ENCODE measurements at places on chromosomes 6 and 20.
A peak's percentile ranks its signal among the peaks of the same experiment; 100 is the strongest.

- no peak for DNase-seq
Observed at GRCh38 chr20:51083447-51083846, 60.5 kb upstream of the KCNG1 start.

GRCh38 chr6:160348223-160349019 is at the start of gene SLC22A3:
TSS of gene SLC22A3 (plus strand) at chr6:160348378. CDS start at chr6:160348420, 42 bp downstream.
- no peak for DNase-seq

DNA sequence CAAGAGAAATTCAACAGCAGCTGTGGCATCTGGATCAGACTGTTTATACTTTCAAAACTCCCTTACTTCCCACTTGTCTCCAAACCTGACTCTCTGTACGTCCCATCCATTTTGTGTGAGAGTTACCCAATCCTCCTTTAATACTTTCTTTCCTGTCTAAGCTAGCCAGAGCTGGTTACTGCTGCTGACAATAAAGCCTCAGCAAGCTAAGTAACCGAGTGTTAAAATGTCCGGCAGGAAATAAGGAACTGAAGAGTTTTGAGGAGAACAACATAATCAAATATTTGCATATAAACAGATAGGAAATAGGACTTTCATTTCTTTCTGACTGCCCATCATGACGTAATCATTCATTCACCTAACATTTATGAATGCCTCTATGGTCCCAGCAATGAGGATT is 11.6 kb downstream of the TMEM30A start:
- peak; percentile 13 for DNase-seq

DNA sequence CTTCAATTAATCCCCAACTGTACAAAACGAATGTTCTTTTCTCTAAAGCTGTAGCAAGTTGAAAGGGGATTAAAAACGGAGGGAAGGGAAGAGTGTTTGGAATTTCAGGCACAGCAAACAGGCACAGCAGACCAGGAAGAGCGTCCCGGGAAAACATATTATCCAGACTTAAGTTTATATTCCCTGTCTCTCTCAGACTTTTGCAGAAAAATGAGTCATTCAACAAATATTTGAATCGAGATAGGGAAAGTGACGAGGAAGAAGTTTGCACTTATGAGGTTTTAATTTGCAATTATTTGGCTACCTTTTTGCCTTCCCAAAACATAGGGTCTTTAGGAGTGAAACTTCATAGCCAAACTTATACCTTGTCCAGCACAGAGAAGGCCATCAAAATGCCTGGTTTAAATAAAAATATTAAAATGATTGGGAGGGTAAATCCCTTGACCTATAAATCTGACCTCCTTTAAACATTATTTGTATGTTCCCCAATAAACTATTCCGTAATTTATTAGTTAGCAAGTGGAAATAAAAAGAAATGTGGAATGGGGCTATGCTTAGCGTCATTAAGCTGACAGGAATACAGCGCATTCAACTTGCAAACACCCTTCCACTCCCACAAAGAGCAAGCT is 16.0 kb downstream of the HFE start:
- DNase-seq = no peak

- DNase-seq = peak; percentile 99
Observed at GRCh38 chr6:7312616-7313504, at the start of gene SSR1. TSS of gene SSR1 (minus strand) at chr6:7313199. CDS start at chr6:7313120, 79 bp downstream.

- no peak for DNase-seq
Observed at GRCh38 chr20:21656308-21657067, 49.0 kb upstream of the PAX1 start.

DNA sequence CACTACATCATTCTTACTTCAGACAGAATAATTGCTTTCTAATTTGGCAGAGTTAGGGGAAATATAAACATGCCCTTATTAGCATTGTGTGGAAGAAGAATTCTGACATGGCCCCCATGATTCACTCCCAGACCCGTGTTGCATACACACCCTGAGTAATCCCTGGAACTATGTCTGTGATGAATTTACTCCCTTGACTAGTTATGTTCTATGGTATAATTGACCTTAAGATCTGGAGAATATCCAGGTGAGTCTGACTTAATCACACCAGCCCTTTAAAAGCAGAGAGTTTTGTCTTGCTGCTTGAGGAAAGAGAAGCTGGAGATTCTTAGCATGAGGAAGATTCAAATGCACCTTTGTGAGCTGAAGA is 262.9 kb downstream of the SOX4 start:
- no peak for DNase-seq

- DNase-seq = peak; percentile 41
Observed at GRCh38 chr6:33746036-33746600, 587 bp downstream of the IP6K3 start.

GRCh38 chr6:26543953-26544352 is 5.8 kb downstream of the HMGN4 start:
- DNase-seq = peak; percentile 33

- peak; percentile 46 for DNase-seq
Observed at GRCh38 chr6:107079429-107079828, 35.9 kb downstream of the BEND3 start.

DNA sequence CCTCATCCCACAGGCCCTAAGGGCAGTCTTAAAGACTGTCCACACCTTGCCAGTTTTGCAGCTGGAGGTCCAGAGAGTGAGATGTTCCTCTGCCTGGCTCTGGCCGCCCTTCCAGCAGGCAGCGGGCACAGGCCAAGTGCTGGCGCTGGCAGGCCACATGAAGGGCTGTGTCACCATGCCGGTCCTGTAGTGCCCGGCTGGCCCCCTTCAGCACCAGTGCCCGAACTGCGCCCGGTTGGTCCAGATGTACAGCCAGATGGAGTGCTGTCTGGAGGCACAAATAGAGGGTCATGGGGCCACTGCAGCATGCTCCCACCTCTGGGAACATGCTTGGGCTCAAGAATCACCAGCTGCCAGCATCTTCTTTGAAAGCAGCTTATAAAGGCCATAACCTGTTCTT is 3.8 kb downstream of the NFKBIE start:
- no peak for DNase-seq

- DNase-seq = peak; percentile 79
Observed at GRCh38 chr20:19275038-19275629, 62.7 kb downstream of the SLC24A3 start.

- DNase-seq = no peak
Observed at GRCh38 chr6:90110971-90111370, 185.7 kb downstream of the BACH2 start.

DNA sequence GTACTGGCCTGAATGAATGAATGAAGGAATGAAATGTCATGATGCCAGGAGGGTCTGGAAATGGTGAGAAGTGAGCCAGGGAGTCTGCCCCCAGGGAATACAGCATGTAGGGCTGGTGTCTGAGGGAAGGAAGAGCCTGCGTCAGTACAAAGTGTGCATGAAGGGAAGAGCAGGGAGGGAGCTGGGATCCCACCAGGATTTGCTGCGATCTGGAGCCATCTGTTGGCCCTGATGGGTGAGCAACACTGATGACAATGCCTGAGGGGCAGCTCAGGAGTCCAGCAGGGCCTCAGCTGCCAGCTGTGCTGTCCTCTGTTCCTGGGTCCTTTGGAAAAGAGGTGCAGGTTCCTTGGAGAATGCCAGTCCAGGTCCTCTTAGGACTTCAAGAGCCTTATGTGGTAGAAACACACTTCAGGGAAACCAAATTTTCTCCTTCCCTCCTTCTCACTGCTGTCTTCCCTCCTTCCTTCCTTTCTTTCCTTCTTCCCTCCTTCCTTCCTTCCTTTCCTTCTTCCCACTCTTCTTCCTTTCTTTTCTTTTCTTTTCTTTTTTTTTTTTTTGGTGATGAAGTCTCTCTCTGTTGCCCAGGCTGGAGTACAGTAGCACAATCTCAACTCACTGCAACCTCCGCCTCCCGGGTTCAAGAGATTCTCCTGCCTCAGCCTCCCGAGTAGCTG is 11.5 kb downstream of the BPI start:
- DNase-seq = peak; percentile 49

- DNase-seq = no peak
Observed at GRCh38 chr6:1912731-1913130, 303.0 kb downstream of the FOXC1 start.

- no peak for DNase-seq
Observed at GRCh38 chr6:130447374-130447773, 81.6 kb downstream of the TMEM200A start.

- no peak for DNase-seq
Observed at GRCh38 chr6:3325210-3325609, 66.5 kb downstream of the PSMG4 start.

GRCh38 chr6:159608961-159609651 is 83.9 kb downstream of the SOD2 start:
- peak; percentile 61 for DNase-seq

GRCh38 chr20:57526885-57527460 is 2.0 kb upstream of the CTCFL start:
- DNase-seq = no peak

- peak; percentile 30 for DNase-seq
Observed at GRCh38 chr6:110813338-110814101, 1.7 kb downstream of the CDK19 start.

- no peak for DNase-seq
Observed at GRCh38 chr6:105320765-105321164, 82.1 kb downstream of the PREP start.

GRCh38 chr20:61120595-61121515 is 131.2 kb upstream of the CDH4 start:
- DNase-seq = peak; percentile 85

- no peak for DNase-seq
Observed at GRCh38 chr6:41604006-41604405, 34.3 kb upstream of the MDFI start.

DNA sequence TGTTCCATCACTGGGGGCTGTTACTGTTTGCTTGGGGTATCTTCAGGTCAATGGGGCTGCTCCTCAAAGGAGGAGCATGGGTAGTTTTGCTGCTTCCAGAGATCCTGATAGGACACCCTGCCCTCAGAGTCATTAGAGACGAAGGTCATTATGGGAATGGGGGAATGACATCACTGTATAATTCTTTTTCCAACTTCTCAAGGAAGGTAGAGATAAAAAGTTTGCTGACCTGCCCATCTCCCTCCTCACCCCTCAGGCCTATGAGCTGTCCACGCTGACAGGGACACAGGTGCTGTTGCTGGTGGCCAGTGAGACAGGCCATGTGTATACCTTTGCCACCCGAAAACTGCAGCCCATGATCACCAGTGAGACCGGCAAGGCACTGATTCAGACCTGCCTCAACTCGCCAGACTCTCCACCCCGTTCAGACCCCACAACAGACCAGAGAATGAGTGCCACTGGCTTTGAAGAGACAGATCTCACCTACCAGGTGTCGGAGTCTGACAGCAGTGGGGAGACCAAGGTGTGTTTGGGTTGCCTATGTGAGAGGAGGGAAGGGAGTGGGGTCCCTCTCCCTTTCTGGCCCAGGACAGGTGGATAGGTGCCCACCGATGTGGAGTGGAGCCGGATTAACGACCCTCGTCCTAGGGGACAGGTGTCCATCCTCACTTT is 2.7 kb downstream of the SRF start:
- DNase-seq = no peak

GRCh38 chr6:149489967-149490366 is 5.2 kb upstream of the ZC3H12D start:
- DNase-seq = no peak

DNA sequence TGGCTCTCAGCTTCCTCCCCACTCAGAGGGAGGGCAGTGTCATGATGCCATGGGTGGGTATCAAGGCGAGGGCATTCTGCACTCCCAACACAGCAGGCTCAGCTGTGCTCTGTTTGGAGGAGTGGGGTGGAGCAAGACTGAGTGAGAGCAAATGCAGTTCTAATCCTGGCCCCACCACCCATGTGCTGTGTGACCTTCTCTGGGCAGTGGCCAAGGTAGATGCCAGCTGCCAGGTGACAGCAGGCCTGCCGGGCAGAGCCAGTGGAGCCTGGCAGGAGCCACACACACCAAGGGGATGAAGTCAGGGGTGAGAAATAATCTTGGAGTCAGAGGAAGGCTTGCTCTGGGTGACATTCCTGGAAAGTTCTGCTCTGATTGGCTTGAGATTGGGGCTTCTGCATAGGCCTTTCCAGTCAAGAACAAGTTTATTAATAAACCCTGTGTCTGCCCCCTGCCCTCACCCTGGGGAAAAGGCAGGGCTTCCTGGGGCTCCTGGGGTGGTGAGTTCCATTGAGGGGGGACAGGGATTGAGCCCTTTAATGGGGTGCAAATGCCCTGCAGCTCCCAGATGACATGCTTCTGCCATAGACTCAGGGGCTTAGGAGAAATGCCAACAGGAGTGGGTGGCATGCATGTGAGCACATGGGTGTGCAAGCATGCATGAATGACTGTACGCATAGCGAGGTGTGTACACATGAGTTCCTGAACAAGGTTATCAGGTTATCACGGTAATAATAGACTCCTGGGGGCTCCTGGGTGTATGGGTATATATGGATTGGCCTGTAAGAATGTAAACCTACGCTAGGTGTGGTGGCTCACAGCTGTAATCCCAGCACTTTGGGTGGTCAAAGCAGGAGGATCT is 134.2 kb downstream of the MRPL14 start:
- DNase-seq = no peak

- no peak for DNase-seq
Observed at GRCh38 chr6:129513471-129513870, 196.5 kb downstream of the ARHGAP18 start.

DNA sequence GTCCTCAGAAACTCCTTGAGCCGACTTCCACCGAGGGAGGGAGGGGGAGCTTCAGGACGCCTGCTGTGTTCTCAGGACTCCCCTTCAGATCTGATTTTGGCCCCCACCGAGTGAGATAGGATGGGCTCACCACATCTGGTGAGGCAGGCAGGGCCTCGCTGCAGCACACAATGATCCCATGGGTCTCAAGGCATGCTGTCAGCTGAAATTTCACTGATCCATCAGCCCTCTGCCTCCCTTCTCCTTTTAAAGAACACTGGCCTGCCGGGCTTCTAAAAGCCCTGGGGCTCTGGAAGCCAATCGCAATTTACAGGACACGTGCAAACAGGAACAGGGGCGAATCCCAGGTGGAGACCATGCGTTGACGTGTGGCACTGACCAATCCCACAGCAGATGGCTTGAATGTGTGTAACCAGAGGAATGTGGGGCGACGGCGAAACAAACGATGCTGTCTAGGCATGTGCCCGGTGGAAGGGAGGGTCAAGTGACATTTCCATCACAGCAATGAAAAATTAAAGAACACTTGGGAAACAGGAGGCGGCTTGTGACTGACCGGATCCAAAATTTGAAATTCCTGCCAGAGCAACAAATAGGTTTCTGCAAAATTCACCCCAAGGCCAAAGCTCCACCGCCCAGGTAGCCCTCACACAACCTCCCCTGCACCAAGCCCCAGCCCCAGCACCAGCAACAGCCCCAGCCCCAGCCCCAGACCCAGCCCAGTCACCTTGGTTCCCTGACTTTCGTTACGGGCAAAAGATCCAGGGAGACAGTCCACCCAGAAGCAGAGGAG is 167.1 kb upstream of the ZNF337 start:
- no peak for DNase-seq

- DNase-seq = peak; percentile 93
Observed at GRCh38 chr20:63635431-63636141, 8.7 kb upstream of the GMEB2 start.

- DNase-seq = no peak
Observed at GRCh38 chr6:118596774-118597320, 48.8 kb downstream of the PLN start.

All from NB4 (cell line).